ENCODE measurements at places on chromosomes 12 and 14. TPM values are rescaled to one million over a fixed set of nuclear protein-coding genes. Genes with fewer than 3 reads are reported as not detected.

The BRI3BP gene
- total RNA-seq: 23.3 TPM

The GNG2 gene
- total RNA-seq: not detected

- no peak for DNase-seq
Measured at GRCh38 chr14:53412819-53413675, 259.9 kb upstream of the DDHD1 start.

DNA sequence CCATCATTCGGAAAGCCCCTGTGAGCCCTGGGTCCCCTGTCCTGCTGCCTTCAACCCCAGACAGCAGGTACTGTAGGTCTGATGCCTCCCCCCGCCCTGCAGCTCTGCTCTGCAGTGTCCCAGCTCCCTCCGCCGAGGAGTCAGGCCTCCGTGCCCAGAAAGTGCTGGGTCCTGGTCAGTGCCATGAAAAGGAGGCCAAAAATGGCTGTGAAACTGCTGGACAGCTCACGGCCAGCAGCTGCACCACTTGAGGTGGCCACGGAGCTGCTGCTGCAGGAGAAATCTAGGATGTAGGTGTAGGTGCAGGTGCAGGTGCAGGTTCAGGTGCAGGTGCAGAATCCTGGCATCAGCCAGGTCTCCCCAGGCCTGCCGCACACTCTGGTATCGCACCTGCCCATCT is 196.1 kb downstream of the SLC15A4 start:
- DNase-seq: no peak

GRCh38 chr12:12539028-12539810 is 23.4 kb downstream of the DUSP16 start:
- DNase-seq: no peak

- DNase-seq: no peak
Measured at GRCh38 chr14:71482671-71483070, 449.6 kb upstream of the RGS6 start.

DNA sequence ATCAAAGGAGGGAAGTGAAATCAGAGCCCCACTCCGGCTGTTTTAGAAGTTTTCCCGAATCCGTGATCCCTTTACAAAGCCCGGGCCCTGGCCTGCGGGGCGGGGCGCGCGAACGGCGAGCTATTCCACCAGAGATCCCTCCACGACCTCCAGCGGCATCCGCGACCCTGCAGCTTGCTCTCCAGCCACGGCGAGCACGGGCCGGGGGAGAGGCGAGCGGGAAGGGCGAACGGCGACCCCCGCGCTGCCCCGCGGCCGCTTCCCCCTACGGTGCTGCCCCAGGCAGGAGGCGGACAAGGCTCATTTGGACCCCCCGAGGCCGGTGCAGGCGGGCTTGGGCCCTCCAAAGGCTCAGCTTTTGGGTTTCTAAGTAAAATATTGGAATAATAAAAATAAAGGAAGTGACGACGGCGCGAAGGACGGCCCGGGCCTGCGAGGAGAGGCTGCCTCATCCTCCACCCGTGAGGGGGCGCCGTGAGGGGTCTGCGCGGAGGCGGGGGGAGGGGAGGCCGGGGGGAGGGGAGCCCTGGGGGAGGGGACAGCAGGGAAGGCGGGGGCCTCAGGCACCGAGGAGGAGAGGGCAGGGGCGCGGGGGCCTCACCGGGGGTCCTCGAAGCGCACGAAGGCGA is 613 bp downstream of the SRSF9 start:
- no peak for DNase-seq

DNA sequence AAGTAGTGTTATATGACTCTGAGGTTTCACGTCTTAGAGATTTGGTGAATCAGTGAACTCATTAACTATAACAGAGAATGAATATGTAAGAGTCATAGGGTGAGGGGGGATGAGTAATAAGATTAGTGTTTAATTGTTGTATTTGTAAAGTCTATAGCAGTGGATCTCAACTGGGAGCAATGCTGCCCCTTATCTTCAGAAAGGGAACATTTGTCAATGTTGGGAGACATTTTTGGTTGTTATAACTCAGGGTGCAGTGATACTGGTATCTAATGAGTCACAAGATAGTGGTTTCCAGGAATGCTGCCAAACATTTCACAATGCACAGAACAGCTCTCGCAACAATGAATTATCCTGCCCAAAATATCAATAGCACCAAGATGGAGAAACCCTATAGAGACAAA is 1193.7 kb downstream of the GALC start:
- peak; percentile 63 for DNase-seq

The RNF212B gene
- not detected for total RNA-seq

DNA sequence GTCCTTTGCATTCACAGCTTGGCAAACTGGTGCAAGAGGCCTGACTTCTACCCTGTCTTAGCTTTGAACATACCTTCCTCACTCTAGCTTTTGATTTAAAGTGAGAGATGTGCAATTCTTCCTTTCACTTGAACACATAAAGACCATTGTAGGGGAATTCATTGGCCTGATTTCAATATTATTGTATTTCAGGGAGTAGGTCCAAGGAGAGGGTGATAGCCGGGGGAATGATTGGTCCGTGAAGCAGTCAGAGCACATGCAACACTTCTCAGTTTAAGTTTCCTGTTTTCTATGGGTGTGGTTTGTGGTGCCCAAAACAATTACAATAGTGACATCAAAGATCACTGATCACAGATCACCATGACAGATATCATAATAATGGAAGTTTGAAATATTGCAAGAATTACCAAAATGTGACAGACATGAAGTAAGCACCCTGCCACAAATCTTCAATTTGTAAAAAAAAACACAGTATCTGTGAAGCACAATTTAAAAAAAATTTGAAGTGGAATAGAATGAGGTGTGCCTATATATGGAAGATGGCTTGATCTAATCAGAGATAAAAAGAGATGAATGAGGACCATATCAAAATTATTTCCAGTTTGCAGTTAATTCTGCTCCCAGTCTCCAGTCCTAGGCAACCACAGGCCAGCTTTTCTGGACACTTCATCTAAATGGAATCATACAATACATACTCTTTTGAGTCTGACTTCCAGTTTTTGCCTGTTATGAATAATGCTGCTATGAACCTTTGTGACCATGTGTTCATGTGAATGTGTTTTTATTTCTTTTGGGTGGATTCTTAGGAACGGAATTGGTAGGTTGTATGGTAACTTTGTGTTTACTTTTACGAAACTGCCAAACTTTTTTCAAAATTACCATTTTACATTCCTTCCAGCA is 23.2 kb downstream of the BORCS5 start:
- no peak for DNase-seq

The PRB2 gene
- not detected for total RNA-seq

GRCh38 chr14:49056021-49056420 is 530.2 kb downstream of the RPS29 start:
- no peak for DNase-seq

DNA sequence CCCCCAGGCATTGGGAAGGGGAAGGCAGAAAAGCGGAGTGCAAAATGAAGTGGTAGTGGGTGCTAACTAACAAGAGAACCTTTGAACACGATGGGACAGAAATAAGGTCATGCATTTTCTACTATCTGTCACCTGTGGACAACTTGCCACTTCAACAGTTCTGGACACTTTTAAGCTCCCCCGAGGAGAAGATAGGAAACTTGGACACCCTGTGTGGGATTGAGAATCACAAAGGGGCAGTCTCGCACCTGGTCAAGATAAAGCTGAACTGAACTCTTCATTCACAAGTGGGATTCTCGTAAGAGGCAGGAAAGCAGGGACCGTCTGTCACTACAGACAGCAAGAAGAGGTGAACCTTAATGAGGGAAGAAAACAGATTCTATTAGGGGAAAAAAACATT is 51.6 kb downstream of the EIF2S3B start:
- DNase-seq: no peak

- no peak for DNase-seq
Measured at GRCh38 chr12:102498471-102498870, 18.1 kb upstream of the IGF1 start.

- no peak for DNase-seq
Measured at GRCh38 chr12:82867762-82868500, 181.2 kb downstream of the TMTC2 start.

The SRRM4 gene
- total RNA-seq: not detected
